ENCODE measurements at places on chromosomes 1 and 21.

DNA sequence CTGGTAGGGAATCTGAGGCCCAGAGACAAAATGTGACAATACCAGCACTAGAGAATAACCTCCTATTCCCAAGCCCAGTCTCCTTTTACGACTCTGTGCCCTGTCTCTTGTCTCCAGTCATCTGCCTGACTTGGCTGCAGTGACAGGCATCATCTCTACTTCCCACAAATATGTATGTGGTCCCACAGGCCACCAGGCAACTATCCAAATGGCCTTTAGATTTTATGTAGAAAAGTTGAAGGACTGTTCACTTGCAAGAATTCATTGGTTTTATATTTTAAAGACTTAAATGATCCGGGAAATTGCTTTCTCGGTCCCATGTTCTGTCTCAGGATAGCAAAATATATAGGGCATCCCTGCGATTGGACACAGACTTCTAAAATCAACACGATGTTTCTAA, 11.6 kb downstream of the KRTAP24-1 start:
- DNase-seq = no peak

DNA sequence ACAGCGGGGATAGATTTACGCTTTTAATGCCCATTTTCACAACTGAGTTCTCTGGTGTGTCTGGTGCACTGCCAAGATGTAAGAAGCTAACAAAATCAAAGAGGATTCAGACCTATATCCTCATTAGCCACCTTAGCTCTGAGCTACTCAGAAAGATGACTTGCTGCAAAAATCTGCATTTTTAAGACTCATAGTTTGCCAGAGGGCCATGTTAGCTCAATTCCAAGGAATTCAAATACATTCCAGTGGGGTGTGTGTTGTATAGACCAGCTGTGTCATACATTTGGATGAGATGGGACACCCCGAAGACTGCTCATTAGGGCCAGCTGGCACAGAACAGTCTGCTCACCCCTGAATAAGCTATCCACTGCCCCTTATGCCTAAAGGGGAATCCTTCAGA, 8.9 kb downstream of the DENND2D start:
- no peak for DNase-seq

DNA sequence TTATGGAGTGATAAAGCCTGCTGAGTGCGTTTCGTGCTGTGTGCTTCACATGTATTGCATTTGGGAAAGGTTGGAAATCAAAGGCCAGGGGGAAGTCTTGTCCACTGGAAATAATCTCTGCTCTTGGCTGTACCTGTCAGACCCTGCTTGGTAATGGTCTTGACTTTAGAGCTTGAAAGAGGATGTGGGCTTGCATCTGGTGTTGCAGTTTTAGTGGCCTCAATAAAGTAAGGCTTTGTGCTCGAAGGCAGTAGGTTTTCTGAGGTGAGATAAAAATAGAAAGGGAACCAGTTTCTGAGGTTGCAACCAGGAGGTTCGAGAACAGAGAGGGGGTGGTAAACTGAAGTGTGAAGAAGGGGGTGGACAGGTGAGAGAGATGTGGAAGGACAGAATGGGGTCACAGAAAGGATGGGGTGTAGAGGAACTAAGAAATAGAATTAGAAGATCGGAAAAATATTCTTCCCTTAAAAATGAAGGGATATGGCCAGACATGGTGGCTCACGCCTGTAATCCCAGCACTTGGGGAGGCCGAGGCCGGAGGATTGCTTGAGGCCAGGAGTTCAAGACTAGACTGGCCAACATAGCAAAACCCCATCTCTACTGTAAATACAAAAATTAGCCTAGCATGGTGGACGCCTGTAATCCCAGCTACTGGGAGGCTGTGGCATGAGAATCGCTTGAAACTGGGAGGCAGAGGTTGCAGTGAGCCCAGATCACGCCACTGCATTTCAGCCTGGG, 1.5 kb downstream of the S100PBP start:
- DNase-seq = no peak

DNA sequence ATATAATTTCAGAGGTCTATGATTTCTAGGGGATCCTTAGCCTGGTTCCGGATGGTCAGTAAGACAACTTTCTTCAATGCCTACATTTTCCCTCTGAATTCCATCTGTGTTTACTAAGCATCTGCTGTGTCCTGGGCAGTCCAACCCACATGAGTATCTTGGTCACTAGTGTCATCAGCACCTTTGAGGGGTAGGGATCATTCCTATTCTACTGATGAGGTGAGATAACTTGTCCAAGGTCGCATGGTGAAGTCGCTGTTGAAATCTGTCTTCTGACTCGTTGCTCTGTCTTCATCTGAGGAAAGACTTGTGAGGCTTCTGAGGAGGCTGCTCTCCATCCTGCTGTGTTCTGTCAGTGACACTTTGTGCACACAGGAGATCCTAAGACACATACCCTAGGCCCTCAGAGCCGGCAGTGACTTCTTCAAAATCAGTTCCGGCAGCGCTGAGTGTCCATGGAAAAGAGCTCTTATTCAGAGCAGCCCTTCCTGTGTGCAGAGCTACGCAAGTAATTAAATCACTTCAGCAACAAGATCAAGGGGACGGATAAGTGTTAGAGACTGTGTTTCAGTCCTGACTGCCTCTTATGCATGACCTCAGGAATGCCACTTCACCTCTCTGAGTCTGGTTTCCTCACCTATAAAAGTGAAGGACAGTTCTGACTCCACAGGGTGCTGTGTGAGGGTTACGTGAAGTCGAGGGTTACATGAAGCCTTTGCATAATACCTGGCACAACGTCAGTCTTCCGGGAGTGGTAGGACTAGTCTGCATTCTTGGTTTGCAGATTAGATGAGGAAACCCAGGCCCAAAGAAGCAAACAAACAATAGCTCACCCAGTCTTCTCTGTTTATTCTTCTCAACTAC, 28.4 kb downstream of the AK2 start:
- DNase-seq = no peak

DNA sequence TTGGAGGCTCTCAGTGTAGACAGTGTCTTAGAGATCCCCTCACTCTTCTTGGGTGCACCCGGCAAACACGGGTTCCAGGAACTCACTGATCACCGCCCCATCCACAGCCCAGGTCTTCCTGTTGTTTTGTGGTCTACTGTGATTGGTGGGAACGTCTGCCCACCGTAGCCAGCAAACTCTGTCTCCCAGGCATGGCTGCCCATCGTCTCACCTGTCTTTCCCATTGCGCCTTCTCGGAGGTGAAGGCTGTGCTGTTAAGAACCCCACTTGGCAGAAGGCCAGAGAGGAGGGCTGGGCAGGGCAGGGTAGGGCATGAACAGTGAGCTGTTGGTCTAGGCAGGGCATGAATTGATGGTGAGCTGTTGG, 14.1 kb upstream of the KCNA2 start:
- no peak for DNase-seq

Measured in SW 1271 (cell line).